Fibroblast of the aortic adventitia (primary cell): ENCODE measurements at places on chromosomes 2 and 18. TPM values are rescaled to one million over a fixed set of nuclear protein-coding genes. Genes with fewer than 3 reads are reported as not detected.

- no peak for DNase-seq
These were observed 339.2 kb downstream of the ARHGAP15 start for GRCh38 chr2:143468341-143468888.

DNA sequence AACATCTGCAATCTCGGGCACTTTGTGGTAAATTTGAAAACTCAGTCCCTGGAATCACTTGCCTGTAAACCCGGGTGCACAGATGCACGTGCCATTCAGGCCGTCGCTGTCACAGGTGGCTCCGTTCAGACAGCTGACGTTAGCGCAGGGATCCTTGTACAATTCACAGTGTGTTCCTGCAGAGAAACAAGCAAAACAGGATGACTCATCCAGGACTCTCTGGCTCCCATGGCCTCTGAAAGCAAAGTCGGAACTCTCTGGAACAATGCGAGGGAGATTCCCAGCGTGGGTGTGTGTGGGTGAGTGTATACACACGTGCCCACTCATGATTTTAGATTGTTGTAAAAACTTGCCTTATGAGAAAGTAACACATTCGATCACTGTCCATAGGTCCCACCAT, 136.1 kb upstream of the PID1 start:
- DNase-seq: peak; percentile 93

The COBLL1 gene
- total RNA-seq: 18.4 and 25.3 TPM in 2 replicates

DNA sequence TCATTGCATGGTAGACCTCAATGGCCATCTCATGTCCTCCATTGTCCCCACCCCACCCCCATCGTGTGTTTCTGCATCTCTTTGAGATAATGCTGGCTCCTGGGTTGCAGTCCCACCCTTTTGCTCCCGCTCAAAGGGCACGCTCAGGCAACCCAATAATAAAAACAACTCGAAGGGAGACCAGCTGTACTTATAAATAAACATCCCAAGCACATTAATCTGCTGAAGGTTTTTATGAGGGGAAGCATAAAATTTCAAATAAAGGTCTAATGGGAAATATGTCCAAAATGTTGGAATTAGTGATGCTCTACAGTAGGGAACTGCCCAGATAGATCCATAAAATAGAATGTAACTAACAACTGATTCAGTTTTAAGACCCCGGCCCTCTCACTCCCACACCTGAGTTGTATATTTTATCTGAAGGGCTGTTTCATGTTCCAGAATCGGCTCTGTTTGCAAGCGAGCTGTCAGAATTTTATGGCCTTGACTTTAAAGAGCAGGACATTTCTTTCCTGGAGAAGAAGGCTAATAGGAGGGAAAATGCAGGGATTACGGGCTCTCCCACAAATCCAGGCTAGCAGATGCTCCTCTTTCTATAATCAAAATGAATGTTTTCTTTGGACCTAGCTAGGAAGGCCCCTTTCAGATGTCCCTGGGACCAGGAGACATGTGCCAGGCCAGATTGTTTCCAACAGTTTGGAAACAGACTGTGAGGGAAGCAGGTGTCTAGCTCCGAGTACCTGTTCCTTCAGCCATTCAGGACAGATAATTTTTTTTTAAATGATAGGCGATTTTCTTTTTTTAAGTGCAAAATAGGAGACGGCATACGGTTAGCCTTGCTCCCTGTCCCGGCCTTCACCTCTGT, 103.7 kb downstream of the APOB start:
- no peak for DNase-seq

DNA sequence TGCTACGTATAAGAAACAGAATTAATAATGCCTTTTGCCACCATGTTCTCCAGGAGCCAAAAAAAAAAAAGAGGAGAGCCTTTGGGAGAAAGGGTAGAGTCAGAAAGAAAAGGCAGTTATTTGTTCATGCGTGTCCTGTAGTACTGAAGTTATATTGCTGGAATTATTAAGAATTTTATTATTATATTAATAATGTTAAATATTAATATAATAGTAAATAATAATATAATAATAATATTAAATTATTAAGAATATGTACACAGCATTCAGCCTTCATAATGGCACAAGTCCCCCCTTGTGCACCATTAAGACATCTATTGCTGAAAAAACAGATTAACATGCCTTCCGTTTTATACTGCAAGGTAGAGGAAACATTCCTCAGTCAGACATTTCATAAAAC, 8.1 kb downstream of the REG1A start:
- DNase-seq: no peak

The CNRIP1 gene
- 40.0 and 46.9 TPM in 2 replicates for total RNA-seq

The CRYGC gene
- not detected in 2 replicates for total RNA-seq

DNA sequence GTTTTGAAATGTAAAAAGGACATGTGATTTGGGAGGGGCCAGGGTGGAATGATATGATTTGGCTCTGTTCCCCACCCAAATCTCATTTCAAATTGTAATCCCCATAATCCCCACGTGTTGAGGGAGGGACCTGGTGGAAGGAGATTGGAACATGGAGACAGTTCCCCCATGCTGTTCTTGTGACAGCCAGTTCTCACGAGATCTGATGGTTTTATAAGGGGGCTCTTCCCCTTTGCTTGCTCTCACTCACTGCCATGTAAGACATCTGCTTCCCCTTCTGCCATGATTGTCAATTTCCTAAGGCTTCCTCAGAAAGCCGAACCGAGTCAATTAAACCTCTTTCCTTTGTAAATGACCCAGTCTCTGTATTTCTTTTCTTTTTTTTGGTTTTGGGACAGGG, 39.2 kb downstream of the FECH start:
- no peak for DNase-seq

DNA sequence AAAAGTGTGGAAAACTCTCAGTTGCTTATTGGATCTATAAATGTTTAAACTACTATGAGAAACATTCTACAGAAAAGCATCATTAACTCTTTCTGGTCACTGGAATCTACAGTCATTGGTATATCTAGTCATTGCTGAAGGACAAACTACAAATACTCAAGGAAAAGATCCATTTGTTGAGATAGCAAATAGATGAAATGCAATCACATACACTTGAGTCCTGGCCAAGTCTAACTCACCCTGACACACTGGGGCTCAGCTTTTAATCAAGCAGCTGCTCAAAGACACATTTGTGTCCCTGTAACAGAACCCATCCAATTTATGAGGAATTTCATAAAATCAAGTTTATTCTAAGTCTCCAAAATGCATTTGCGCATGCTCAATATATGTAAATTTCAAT, 68.7 kb downstream of the CDH2 start:
- no peak for DNase-seq

DNA sequence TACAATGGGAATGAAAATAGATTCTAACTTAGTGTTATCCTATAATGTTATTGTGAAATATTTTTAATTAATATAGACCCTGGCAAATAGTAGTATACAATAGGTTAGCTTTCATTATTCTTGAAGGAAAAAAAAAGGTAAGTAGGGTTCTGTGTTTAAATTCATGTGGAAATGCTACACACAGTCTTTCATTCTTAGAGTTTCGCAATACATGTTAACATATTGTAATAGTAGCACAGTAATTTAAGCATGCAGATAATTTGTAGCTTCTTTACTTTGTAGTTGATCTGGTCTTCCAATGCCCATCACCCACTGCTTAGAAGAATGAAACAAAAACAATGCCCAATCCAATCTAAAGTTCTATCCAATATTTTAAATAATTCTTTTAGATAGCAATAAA, 54.8 kb upstream of the MSTN start:
- DNase-seq: no peak

DNA sequence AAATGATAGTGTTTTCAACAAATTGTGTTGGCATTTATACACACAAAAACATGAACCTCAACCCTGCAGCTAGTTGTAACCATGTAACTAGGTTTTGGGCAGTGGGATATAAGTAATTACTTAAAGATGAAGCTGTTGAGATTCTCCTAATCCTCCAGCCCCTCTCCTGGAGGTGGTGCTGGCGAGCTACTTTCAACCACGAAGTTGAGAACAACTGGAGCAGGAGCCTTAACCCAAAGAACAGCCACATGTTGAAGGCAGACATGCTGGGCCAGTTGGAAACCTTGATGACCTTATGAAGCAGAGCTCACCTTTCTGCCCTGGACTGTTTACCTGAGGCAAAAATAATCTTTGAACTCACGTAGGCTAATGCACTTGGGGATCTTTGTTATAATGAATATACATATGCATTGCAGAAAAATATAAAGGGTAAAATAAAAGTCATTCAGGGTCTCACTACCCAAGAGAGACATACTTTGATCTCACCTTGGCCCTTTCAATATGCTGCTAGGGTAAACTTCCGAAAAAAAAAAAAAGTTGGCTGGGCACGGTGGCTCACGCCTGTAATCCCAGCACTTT, 89.6 kb upstream of the NPAS2 start:
- peak; percentile 85 for DNase-seq

DNA sequence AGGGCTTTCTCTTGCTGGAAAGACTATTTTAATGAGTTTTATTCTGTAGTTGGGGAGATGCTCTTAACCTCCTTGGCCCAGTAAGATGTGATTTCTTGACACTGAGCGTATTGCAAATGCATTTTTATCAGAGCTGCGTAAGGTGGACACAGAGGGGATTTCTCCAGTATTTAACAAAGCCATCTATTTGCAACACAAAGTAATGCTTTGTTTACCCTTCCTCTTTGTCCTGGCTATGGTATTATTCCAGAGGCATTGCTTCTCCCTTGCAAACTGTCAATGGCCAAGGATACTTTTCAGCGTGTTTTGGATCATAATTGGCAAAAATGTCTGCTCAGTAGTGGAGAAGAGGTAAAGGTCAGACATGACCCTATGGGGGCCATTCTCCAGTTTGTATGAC, 90.8 kb upstream of the PIK3C3 start:
- no peak for DNase-seq

The IL1F10 gene
- total RNA-seq: not detected in 2 replicates

DNA sequence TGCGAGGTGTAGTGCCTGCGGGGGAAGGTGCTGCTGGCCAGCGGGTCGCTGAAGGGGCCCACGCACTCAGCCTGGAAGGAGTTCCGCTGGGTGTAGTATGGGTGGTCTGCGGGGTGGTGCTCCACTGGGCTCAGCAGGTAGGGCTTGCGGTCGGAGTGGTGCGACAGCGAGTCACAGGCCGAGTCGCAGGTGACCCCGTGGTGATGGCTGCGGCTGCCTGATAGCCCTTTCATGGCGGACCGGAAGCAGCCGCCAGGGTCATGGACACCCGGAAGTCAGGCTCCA, 429.8 kb downstream of the TGIF1 start:
- no peak for DNase-seq

GRCh38 chr2:206001912-206002311, 84.1 kb downstream of the INO80D start:
- no peak for DNase-seq

The ASTL gene
- not detected in 2 replicates for total RNA-seq

The OTOF gene
- total RNA-seq: not detected in 2 replicates

The SIX3 gene
- total RNA-seq: not detected in 2 replicates

GRCh38 chr2:56008661-56009431, 85.3 kb upstream of the EFEMP1 start:
- DNase-seq: peak; percentile 93

- DNase-seq: peak; percentile 2
These were observed 84.5 kb downstream of the AFF3 start for GRCh38 chr2:100057901-100058261.

- no peak for DNase-seq
These were observed 535.7 kb upstream of the ZEB2 start for GRCh38 chr2:145055651-145056050.

DNA sequence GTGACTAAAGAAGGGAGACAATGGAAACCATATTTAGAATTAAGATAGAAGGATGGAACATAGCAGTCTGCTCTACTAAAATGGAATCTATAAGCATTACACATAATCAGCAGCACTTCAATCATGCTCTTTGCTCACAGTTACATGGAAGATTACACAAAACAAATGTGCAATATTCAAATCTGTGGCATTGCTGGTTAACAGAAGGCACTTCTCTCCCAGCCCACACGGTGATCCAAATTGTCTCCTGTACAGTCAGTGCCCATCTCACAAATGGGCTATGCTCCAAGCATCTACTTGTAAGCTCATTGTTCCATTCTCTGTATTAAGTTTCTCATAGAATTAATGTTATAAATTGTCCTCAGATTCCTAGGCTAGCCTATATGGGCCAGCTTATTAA, 716.6 kb downstream of the NRXN1 start:
- DNase-seq: no peak

- DNase-seq: no peak
These were observed 510 bp downstream of the NCKAP1 start for GRCh38 chr2:183037553-183038340.

The SLC30A3 gene
- 0.09 and 0.25 TPM in 2 replicates for total RNA-seq

DNA sequence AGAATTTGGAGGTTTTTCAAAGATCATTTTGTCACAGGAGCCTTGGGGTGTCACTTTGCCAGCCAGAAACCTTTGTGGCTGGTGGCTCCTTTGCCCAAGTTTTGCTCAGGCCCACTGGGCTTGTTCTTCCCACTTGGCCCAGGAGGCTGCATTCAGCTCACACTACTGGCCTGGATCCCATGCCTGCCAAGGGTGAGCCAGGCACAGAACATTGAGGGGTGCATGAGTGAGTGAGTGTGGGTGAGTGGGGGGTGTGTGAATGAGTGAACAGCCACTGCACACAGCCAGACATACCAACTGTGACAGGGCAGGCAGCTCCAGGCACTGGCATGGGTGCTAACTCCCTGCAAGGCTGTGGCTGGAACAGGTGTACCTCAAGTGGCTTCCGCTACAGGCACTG, 39.6 kb downstream of the FAM171B start:
- no peak for DNase-seq

The GPR75 gene
- total RNA-seq: 0.25 and 2.4 TPM in 2 replicates

DNA sequence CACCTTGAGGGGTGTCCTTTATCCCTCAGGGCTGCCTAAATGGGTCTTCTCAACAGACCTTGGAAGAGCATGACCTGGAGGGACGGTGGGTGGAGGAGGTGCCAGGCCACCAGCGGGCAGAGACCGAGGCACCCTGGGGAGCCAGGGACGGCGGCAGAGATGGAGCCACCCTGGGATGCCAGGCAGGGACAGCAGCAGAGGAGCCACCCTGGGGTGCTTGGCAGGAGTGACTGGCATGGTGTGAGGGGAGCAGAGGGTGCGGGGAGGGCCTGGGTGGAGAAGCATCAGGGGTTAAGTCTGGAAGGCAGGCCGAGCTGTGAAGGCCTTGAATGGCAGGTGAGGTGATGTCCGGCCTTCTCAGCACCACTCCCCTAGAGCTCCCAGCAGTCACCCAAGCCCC, 56.1 kb downstream of the CIB4 start:
- DNase-seq: no peak

- no peak for DNase-seq
These were observed 108.3 kb upstream of the LTBP1 start for GRCh38 chr2:32838418-32838817.

The KRTCAP3 gene
- total RNA-seq: not detected in 2 replicates
